ENCODE measurements at places on chromosomes 11 and 22.
A peak's percentile ranks its signal among the peaks of the same experiment; 100 is the strongest.

DNA sequence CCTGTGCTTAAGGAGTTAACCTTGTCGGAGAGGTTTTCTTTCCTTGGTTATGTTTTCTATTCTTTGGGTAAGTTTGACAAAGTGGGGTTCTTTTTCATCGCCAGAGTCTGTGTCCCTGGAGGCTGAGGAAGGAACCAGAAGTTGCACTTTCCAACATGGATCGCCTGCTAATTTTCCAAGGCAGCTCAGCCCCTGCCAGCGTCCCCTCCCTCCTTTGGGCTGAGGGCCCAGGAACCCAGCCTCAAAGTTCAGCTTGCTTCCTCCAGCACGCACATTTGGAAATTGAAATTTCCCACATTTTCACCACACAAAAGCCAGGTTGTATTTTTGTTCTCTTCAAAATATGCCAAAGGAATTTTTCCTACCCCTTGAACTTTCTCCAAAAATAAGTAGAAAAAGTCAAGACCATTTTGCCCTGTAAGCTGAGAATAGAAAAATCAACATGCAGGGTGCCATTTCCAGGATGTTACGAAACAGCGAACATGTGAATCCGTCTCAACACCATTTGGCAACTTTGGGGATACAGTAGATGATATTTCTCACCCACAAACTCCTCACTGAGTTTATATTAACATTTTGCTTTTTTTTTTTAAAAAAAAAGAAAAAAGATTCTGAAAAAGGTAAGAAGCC lies 343.5 kb downstream of the TENM4 start:
- no peak for DNase-seq

DNA sequence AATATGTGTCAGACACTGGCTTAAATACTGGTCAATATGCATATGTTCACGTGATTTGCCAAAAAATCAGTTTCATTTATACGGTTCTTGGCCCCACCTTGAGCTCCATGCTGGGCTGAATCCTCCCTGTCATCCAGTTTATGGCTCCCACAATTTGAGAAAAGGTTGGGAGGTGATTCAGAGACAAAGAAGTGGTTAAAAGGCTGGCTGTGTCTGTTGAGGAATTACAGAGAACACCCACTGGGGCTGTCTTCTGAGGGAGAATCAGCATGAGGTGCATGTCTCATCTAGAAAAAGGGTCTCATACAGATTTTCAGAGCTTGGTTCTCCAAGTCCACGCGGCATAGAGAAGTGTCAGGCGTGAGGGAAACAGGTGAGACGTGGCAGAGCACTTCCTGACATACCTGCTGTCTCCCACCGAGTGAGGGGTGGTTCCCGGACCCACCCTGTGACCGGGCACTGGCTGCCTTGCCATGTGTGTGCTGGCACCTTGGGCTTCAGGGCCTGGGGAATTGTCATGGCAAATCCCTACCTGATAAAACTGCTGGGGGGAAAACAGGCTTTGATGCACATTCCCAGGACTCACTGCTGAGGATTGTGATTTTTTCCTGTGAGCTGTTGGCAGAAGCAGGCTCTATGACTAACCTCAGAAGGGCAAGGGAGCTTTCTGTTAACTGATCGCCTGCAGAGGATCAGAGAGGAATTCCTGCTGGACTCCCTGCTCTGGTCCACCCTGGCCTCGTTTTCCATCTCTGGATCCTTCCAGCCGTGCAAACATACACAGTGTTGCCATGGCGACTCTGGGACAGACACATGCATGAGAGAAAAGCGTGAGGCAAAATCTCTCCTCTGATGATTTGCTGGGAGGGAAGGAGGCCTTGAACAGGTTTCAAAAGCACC lies 223.6 kb downstream of the ADAMTS15 start:
- no peak for DNase-seq

- no peak for DNase-seq
Measured at GRCh38 chr11:70707821-70708220, 309.5 kb downstream of the CTTN start.

DNA sequence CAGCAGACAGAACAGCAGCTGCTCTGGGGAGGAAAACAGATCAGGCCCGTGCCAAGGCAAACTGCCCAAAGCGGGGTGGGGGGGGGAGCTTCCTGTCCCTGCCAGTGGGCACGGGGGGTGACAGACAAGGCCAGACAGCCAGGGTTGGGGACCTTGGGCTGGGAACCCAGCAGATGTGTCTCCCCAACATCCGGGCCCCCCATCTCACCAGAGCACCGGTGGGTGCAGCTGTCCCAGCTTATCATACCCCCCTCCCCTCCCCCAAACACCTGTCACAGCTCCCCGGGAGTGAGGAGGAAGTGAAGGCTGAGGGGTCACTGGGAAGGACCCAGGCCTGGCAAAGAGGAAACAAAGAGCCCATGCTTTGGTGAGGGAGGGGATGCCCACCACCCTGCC lies 1.3 kb downstream of the PPP1R14B start:
- peak; percentile 57 for DNase-seq

DNA sequence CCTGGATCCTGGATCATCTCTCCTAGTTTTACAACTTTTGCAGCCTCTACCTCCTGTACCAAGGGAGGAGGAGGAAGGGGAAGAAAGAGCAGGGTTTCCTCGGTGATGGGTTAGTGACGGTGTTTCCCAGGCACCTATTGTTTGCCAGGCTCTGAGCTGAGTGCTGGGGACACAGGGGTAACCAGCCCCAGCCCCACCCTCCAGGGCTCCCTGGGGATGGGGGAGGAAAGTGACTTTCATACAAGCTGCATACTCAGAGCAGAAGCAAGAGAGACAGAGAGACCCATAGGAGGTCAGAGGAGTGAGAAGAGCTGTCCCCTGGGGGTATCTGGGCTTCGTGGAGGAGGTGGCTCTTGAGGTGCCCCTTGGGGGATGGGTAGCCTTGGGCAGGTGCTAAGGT lies 89.4 kb upstream of the THY1 start:
- no peak for DNase-seq

DNA sequence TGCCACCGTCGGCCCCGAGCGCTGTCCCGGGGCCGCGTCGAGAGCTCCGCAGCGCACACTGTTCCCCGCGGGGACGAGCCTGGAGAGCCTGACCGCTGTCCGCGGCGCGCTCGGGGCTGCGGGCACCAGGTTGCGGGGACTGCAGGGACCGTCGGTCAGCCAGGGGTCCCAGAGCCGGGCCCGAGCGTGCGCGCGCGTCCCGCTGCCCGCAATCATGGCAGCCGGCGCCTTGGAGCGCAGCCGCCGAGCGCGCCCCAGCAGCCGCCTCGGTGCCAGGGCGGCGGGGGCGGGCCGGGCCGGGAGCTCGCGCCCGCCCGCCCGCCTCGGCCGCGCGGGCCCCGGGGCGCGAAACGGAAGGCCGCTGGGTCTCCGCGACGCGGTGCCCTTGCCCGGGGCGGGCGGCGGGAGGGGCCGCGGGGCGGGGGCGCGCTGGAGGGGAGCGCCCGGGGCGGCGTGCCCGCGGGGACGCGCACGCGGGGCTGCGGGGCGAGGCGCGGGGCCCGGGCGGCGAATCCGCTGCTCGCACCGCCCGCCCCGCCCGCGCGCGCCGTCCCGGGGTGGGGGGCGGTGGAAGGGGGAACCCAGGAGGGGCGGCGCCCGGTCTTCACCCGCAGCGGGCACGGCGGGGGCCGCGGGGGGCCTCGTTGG lies 79.4 kb upstream of the PPARA start:
- DNase-seq, result peak; percentile 44

- no peak for DNase-seq
Measured at GRCh38 chr11:64947208-64947814, 11.6 kb upstream of the GPHA2 start.

GRCh38 chr11:133936592-133936991 lies 20.2 kb downstream of the IGSF9B start:
- no peak for DNase-seq

DNA sequence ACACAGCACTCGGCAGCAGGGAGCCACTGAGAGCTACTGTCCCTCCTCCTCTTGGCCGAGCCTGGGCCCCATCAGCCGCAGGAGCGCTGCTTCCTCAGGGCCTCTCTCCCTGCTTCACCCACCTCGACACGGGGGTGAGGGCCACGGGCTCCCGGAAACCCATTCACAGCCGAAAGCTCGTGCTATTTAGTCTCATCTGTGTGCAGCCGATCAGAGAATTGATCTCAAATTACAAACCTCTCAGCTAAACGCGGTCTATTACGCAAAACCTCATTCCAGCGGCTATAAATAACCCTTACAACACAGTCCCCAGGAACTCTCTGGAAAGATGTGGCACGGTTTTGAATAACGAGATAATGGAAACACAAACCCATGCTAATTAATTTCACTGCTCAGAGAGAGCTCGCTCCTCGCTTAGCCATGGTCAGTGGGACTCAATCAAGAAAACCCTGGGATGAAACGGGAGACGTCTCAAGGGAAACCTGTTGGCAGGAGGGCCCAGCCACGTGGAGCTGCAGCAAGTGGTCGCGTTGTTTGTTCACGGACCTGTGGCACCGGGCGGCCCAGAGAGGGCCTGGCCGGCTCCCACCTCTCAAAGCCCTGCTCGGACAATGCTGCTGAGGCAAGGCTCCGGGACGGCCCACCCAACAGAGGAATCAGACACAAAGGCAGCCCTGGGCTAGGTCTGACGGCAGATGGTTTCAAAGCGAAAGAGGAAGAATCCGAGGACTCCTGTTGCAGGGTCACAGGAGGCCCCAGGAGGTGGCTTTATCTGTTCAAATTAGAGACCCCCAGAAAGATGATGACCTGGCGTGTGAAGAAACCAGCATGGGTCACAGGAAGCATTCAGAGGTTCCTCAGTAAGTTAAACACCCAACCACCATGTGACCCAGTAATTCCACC lies 210.5 kb downstream of the CTTN start:
- no peak for DNase-seq

DNA sequence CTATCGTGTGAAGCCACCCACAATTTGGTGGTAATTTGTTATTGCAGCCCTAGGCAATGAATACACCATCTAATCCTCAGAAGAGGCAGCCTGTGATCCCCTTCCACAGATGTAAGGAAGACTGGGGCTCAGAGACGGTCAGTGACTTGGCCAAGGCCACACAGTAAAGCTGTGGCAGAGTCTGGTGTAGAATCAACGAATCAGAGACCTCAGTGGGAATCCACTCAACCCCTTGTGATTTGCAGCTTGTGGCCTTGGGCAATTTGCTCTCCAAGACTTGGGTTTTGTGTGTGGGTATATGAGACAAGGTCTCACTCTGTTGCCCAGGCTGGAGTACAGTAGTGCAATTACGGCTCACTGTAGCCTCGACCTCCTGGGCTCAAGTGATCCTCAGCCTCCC lies 1.9 kb downstream of the LGALS2 start:
- DNase-seq, result no peak

GRCh38 chr11:123448823-123449222 lies 18.8 kb downstream of the GRAMD1B start:
- no peak for DNase-seq

DNA sequence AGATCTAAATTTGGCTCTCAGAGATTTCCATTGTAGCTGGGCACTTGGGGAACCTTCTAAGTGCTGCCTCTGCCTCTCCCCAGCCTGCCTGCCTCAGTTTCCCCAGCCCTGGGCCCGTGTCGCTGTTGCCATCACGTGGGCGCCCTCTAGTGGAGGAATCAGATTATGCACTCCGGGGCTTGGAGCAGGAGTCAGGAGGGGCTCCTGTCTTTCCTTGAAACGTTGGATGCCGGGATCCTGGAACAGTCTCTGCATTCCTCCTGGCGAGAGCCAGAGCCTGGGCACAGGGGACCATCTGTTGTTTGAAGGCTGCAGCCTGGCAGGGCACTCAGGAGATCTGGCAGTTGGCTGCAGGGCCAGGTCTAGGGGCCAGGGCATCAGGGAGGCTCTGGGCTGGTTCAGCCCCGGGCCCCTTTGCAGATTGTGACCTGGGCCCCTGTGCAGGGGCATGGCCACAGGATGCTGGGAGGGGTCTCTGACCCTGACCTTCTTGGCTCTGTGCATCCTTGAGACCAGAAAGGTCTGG lies 71.6 kb downstream of the LRP5 start:
- DNase-seq, result peak; percentile 56

DNA sequence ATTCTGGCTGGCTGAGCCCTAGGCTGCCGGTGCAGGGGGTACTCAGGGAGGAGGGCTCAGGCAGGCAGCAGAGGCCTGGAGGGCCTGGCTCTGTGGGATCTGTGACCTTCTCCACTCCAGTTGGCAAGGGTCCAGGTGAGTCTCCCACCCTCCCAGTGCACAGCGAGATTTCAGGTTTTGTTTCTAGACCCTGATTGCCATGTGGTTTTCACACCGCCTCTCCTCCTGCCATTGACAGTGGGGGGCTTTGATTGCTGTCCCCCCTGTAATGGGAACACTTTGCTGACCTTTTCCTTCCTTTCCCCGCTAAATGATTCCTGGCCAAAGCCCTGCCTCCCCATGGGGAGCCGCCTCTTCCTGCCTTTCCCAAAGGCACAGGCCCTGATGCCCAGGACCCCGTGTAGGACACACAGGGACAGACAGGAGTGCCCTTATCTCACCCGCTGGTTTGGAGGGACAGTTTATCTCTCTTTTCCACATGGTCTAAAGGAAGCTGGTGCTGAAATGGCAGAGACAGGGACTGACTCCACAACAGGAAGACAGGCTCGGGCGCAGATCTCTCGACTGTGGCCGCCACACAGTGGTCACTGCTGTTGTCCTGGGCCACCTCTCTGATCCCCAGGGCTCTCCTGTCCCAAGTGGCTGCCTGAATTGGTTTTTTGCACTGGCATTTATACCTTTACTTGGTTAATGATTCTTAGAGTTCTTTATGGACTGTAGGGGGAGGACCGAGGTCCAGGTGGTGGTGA lies 43.4 kb downstream of the BCR start:
- DNase-seq, result no peak

- no peak for DNase-seq
Measured at GRCh38 chr11:10305262-10305963, 540 bp downstream of the ADM start.

DNA sequence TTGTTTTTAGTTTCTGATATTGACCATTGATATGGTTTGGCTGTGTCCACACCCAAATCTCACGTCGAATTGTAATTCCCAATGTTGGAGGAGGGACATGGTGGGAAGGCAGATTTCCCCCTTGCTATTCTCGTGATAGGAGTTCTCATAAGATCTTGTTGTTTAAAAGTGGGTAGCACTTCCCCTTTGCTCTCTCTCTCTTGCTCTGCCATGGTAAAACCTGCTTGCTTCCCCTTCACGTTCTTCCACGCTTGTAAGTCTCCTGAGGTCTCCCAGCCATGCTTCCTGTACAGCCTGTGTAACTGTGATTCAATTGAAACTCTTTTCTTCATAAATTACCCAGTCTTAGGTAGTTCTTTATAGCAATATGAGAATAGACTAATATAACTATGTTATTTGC lies 203.6 kb upstream of the CHORDC1 start:
- DNase-seq, result no peak

DNA sequence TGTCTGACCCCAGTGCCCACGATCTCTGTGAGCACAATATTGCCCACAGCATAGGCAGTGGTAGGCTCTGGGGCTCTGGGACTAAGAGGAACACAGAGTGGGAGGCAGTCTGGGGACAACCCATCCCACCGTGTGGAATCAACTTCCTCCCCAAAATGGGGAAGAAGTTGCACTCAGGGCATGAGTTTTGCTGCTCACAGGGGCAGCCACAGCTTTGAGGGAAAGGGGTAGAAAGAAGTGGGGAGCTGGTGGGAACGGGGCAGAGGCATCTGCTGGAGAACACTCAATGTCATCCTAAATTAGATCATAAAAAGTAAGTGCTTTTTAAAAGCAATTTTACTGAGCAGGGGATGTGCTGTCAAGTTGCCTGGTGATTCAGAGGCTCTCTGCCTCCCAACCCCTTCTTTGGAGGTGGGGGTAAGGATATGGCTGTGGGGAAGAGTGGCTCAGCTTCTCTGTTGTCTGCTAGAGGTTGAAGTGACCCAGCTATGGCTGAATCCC lies 233.8 kb upstream of the NCAM1 start:
- no peak for DNase-seq

GRCh38 chr11:41404109-41404508 lies 55.3 kb downstream of the LRRC4C start:
- DNase-seq, result no peak

GRCh38 chr11:108278954-108279353 lies 56.1 kb downstream of the ATM start:
- no peak for DNase-seq

GRCh38 chr11:2203440-2204259 lies 32.0 kb upstream of the TH start:
- DNase-seq, result no peak
